ENCODE measurements at places on chromosomes 7 and 10.

DNA sequence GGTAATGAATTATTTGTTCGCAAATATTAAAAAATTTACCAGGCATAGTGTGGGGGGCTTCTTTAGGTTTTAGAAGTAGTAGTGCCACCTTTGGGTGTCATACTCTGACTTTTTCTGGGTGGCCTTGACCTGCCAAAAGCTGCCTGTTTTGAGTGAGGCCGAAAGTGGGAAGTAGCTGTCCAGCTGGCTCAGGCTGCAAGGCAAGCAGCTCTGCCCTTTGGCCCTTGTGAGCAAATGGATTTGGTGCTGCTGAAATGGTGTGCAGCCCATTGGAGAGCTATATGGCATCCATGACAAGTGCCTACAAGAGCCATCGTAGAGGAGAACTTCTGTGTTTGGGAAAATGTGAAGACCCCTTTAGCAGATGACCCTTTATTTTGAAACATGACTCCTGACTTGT lies 20.2 kb upstream of the ICA1 start:
- no peak for DNase-seq

- DNase-seq: peak; percentile 54
Measured at GRCh38 chr7:6271060-6271658, 1.3 kb downstream of the CYTH3 start.

DNA sequence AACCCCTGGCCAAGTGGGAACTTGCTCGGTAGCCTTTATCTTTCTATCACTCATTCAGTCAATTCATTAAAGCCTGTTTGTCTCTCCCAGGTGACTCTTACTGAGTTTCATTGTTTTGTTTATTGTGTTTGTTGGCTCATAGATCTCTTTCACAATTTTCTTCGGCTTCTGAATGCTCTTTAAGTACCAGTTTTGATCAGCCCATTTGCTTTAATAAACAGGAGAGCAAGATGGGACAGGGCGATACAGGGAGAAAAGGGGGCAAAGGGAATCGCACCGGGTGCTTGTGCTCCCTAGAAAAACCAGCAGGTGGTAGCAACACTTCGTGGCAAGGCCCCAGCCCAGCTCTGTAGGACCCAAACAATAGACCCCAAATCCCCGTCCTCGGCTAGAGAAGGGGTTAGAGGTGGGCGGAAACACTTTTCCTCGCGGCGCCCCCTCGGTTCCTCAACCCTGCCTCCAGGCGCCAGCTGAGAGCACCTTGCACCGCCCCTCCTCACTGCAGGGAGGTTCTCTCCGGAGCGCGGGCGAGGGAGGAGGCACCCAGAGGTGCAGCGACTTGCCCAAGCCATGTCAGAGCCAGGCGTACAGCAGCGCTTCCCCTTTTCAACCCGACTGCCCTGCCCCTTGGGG lies 1.0 kb upstream of the EPHB6 start:
- peak; percentile 83 for DNase-seq

DNA sequence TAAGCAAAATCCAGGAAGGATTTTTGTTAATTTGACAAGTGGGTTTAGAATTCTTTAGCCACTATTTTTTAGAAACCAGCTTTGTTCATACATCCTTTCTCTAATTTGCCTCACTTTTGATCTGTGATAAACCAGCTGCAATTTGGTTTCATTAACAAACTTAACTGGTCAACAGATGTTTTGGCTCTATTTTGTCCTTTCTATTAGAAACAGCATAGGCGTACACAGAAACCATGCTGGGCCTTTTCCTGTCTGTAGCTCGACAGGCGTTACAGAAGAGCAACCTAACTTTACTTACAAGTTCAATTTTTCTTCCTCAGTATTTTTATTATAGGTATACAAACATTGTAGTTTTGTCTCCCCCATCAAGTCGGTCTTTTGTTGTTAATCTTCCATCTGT lies 28.2 kb downstream of the KAT6B start:
- DNase-seq: no peak

DNA sequence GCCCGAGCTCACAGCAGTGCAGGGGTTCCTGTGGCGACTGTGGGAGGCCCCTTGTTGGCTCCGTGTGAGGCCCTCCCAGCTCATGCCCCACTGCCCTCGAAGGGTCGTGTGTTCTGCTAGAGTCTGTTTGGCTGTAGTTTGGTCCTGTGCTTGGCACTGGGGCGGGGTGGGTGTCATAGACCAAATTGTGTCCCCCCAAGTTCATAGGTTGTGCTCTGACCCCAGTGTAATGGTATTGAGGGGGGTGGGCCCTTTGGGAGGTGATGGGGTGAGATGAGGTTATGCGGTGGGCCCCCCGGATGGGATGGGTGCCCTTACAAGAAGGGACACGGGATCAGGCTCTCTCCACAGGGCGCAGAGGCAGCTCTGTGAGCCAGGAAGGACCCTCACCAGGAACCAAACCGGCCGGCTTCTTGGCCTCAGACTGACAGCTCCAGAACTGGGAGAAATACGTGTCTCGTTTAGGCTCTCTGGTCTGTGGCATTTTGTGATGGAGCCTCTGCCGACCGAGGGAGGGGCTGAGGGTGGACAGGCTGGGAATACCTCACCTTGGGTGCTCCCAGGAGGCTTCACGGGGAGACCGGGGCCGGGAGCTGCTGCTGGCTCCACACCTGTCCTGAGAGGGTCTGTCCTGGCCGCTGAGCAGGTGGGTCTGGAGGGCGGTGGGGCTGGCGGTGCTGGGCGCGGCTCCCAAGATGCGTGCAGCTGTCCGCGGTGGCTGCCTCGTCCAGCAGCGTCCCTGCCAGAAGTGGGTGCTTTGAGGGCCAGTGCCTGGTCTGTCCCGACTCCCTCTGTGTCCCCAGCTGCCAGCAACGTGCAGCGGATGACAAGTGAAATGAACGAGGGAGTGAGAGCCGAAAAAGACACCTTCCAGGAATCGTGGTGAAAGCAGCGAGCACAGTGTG lies 89.4 kb downstream of the INPP5A start:
- no peak for DNase-seq

GRCh38 chr10:126143117-126143516 lies 245.2 kb downstream of the ADAM12 start:
- DNase-seq: no peak

DNA sequence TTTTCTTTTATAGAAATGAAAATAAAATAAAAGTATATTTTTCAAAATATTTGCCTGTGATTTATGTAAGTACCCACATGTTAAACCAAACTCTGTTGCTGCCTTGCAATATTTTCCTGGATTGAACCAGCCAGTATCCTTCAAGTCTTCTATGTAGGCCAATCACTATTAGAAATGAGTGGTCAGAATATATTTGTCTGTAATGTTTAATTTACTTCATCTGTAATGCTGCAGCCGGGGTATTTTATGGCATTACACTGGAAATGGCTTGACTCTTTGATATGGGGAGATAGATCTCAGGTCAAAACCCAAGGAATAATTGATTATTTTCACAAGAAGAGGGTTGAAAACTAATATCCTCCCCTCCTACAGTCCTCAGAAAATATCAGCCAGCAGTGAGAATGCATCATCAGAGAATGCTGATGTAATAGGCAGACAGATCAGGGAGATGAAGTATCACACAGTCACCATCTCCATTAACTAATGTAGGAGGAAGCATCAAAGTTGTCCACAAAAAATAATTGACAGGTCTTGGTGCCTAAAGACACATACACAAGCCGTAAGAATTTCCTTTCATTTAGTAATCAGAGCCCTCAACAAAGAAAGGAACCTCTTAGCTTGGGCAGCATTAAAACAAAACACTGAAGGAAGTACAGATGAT lies 82.5 kb downstream of the VWDE start:
- no peak for DNase-seq

DNA sequence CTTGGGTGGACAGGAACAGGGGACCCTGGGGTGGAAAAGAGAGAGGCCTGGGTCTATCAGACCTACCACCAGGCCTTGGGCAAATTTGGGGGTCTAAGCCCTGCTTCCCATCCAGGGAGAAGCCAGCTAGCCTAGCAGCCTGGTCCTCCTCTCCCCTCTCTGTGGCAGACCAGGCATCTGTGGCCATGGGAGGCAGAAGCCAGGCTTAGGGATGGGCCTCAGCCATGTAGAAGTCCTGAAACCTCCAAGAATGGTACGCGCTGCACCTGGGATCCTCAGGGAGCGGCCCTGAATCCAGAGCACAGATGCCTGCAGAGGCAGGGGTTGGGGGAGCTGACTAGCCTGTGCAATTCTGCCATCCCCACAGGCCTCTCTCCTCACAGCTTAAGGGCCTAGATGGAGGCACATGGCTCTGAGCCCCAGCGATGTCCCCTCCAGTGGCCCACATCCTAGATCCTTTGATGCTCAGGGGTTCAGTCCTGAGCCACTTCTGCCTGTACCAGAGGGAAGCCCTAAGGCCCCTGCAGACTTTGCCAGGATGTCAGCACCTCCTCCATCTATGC lies 21.2 kb downstream of the GRID1 start:
- DNase-seq: no peak

GRCh38 chr10:112807013-112807412 lies 143.0 kb upstream of the TCF7L2 start:
- peak; percentile 24 for DNase-seq

DNA sequence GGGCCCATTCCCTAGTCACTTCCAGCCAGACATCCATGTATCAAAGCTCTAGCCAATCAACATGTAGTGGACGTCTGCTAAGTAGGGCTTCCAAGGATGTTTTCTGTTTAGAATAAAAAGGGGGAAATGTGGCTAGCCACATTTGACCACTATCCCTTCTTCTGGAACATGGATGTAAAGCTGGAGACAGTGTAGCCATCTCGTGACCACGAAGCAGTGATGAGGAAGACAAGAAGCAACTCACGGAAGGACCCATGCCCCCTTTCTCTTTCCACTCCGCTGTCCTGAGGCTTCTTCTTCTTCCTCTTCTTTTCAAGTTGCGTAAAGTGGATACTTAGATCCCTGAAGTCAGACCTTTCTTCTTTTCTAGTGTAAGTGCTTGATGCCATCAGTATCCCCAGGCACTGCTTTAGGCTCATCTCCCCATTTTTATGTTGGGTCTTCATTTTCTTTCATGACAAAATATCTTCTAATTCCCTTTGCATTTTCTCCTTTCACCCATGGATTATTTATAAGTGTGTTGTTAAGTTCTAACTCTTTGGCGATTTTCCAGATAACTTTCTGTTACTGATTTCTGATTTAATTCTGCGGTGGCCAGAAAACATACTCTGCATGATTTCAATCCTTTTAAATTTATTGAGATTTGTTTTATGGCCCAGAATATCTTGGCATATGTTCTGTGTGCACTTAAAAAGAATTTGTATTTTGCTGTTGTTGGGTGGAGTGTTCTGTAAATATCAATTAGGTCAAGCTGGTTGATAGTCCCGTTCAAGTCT lies 594.5 kb downstream of the SDK1 start:
- DNase-seq: no peak

DNA sequence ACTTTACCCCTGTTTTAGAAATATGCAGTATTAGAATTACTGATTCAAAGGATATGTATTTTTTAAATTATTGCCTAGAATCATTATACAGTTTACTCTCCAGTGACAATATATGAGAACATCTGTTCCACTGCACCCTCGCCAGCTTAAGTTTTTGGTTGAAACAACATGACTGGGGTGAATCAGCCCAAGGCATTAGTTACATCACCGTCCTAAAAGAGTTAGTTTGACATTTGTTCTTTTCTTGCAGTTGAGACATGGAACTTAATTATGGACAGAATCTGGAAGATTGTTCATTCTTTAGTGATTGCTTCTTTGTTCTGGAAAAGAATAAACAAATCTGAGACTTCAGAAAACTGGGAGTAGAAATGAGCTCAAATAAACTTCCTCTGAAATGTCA lies 167.3 kb upstream of the DKK1 start:
- no peak for DNase-seq

DNA sequence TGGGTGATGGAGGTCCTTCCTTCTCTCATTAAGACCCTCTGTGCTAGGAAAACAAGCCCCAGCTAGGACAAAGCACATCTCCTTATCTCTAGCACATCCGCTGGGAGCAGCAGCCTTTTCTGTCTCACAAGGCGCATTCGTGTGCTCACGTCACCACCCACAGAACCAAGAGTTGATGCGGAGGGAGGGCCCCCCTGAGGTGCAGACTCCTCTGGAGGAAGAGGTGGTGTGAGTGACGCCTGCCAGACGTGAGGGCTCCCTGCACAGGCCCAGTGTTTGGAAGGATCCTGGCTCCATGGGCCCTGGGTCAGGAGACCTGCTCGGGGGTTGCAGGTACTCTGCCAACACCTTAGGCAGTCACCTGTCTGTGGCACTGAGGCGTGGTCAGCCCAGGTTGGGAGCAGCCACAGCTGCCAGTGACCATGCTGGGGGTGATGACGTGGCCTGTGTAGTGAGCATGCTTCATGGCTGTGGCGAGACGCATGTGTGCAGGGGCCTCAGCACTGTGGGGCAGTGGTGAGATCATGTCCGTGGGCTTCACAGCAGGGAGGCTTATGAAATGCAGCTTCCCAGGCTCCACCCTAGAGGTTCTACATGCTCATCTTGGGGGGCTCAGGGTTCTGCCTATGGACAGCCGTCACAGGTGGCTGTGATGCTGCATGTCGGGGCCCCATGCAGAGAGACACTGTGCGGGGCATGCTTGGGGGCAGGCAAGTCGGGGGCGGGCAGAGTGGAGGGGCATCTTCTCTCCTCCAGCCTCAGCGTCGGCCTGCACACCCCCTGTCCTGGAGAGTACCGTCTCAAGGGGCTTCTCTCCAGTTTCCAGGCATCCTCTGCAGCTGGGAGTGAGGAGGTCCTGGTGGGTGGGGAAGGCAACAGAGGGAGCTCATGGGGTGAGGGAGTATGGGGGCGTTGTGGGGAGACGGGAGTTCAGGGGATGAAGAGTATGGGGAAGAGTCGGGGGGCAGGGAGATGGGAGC lies 56.2 kb upstream of the DPYSL4 start:
- DNase-seq: no peak

DNA sequence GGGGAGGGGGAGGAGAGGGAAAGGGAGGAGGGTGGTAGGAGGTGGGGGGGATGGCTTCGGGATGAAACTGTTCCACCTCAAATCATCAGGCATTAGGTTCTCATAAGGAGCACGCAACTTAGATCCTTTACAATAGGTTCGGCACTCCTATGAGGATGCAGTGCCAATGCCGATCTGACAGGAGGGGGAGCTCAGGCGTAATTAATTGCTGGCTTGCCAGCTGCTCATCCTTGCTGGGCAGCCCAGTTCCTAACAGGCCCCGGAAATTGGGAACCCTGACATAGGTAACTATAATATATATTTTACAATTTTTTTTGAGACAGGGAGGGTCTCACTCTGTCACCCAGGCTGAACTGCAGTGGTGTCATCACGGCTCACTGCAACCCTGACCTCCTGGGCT lies 118.8 kb upstream of the SFMBT2 start:
- no peak for DNase-seq

DNA sequence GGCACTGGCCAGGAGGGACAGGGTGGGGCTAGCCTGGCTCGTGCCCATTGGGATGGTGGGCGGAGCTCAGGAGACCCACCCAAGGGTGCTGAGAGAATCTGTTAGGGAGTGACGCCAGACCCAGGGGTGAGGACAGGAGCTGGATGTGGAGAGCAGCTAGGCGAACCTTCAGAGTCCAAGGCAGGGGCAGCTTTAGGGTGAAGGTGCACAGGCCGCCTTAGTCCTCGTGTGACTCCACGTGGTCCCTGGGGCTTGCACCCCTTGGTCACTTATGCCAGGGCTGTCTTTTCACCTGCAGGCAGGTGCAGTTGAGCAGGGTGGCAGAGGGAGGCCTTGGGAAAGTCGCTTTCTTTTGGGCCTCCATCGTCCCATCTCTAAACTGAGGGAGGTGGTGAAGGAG lies 4.3 kb downstream of the RAMP3 start:
- no peak for DNase-seq

All from ecto neural progenitor cell (in vitro differentiated cells).